ENCODE measurements at places on chromosomes 6 and 20. TPM values are rescaled to one million over a fixed set of nuclear protein-coding genes. Genes with fewer than 3 reads are reported as not detected.
A peak's percentile ranks its signal among the peaks of the same experiment; 100 is the strongest.

DNA sequence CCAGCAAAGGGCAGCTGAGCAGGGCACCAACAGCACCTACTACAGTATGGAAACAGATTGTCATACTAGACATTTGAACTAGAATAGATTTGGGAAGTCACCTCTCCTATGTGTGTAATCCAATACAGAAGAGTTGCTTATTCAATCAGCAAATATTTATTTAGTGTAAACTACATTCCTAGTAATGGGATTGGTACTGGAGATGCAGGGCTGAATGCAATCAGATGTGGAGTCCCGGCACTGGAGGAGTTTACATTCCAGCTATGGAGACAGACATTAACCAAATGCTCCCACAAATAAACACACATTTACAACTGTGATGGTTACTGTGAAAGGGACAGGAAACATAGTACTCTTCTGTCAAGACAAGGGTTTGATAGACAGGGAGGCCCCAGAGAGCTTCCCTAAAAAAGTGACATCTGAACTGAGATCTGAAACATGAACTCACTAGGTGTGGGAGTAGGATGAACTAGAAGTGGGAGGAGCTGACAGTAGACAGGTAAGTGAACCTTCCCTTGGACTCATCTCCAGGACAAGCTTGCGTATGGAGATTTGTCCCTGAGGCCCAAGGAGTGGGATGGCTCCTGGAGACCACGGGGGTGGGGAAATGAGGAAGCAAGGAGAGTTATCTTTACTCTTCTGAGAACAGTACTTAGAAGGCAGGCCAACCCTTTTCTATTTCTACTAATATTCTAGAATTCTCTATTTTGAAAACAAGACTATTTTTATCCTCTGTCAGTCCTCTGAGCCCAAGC, 420.5 kb downstream of the MAFB start:
- no peak for DNase-seq

DNA sequence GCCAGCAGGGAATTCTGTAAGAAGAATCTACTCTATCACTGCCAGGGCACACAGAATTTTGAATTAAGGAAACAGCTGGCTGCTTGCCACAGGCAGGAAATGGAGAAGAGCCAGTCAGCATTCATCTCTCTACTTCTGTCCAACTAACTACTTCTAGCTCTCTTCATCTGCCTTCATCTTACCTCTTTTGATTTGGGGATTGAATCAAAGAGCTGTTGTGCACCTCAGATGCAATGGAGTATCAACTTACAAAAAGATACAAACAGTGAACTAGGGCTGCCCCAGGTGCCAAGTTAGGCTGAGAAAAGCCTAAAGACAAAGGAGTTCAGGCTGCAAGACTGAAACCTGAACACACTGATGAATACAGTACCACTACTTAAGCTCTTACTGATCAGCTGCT, 82.0 kb downstream of the PTPRK start:
- DNase-seq, result no peak

GRCh38 chr6:51908243-51908642, 179.2 kb downstream of the PKHD1 start:
- no peak for DNase-seq

The ABHD16B gene
- not detected for total RNA-seq

DNA sequence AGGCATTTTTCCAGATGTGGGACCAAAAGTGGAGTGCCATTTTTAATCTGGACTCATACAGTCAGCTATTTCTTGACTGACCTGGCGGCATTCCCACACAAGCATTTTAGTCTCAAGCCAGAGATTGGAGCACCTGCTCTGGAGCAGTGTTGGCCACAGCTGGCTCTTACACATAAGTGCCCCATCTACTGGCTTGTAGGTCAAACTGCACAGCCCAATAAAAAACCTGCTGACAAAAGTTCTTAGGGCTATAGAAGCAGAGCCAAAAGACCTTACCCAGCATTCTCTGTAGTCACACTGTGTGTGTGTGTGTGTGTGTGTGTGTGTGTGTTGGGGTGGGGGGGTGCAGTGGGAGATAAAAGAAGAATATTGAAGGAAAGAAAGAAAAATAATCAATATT, 38.6 kb upstream of the SENP6 start:
- peak; percentile 7 for DNase-seq

The FRK gene
- 8.1 TPM for total RNA-seq

DNA sequence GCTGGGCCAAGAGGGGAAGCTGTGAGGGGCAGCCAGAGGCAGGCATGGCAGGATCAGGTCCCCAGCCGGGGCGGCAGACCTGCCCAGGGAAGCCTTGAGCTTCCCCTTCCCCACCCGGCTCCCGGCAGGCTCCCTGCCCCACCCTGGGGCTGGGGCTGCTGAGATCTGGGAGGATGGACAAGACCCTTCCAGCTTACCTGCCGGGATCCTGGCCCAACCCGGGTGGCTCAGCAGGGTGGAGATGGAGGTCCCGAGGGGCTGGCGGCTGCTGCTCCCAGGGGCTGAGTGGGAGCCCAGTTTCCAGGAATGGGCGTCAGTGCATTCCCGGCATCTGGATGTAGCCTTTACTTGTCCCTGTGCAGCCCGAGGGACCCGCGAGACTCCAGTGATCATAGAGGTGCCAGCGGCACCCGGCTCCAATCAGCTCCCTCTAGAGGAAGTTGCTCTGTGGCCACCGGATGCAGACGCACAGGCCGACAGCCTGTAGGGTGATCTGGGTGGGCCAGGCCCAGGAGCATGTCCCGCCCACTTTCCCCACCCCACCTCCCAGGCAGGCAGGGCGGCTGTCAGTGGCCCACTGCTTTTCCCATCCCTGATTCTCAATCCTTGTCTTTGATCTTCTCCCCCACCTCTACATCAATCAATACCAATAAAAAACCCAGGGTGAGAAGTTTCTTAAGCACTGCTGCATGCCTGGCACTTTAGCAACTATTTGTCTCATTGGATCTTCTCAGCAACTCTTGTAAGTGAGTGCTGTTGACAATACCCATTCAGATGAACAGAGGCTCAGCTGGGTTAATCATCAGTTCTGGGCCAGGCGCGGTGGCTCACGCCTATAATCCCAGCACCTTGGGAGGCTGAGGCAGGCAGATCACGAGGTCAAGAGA, at the start of gene BAK1:
Gene BAK1 (minus strand): TSS at position 449 of the 887 bp plus-strand sequence. CDS start 2,672 bp downstream, outside the sequence.
- no peak for DNase-seq

- DNase-seq, result no peak
Measured at GRCh38 chr6:131931063-131931750, 20.0 kb downstream of the CCN2 start.

GRCh38 chr6:22082218-22082617, 214.6 kb downstream of the PRL start:
- DNase-seq, result no peak

The CLIC1 gene
- 938 TPM for total RNA-seq

DNA sequence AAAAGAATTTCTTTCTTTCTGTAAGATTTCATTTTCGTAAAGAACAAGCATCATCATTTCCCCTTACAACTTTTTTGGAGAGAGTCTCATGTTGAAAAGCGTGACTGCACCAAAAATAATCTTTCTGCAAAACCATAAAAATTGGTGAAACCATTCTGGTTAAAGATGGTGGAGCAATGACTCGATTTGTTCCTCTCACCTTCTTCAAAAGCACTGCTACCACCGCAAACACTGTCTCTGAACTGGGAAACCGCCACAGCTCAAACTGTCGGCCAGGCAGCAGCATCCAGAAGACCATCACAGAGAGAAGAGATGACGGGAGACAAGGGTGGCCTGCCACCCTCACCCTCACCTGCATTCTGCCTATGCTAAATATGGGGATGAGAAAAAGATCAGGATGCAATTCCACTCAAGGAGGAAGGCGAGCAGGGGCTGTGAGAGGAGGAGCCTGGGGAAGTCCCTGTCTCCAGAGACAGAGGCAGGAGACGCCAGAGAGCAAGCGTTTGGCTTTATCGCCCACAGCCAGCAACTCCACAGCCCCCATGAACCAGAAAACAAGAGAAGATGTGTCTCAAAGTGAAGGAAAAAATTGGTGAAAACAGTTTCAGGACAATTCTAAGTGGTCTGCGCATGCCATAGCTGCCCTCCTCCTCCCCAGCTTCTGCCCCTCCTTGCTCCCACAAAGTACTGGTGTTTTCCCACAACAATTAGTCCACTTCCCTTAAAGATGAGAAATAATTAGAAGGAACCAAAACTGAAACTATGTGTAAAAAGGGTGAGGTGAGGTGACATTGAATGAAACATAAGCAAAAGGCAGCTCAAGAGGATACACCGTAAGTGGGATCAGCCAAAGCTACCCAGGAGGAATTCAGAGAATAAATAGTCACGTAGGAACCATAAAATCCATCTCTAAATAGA, 255.5 kb downstream of the KIF16B start:
- DNase-seq, result no peak

GRCh38 chr6:29491574-29491973, 3.8 kb upstream of the MAS1L start:
- DNase-seq, result no peak

DNA sequence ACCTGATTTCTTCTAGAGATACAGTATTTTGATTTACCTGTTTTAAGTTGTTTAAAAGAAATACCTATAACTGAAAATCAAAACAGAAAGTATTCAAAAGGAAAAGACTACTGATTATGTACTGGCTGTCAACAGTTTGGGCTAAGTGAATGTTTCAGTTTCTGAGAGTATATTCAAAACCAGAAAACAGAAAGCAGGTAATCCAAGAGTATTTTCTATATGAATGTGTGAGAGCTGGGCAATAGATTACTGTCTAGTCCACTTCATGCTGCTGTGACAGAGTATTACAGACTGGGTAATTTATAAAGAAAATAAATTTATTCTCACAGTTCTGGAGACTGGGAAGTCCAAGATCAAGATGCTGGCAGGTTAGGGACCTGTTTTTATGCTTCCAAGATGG, 261.0 kb downstream of the ARHGAP18 start:
- no peak for DNase-seq

DNA sequence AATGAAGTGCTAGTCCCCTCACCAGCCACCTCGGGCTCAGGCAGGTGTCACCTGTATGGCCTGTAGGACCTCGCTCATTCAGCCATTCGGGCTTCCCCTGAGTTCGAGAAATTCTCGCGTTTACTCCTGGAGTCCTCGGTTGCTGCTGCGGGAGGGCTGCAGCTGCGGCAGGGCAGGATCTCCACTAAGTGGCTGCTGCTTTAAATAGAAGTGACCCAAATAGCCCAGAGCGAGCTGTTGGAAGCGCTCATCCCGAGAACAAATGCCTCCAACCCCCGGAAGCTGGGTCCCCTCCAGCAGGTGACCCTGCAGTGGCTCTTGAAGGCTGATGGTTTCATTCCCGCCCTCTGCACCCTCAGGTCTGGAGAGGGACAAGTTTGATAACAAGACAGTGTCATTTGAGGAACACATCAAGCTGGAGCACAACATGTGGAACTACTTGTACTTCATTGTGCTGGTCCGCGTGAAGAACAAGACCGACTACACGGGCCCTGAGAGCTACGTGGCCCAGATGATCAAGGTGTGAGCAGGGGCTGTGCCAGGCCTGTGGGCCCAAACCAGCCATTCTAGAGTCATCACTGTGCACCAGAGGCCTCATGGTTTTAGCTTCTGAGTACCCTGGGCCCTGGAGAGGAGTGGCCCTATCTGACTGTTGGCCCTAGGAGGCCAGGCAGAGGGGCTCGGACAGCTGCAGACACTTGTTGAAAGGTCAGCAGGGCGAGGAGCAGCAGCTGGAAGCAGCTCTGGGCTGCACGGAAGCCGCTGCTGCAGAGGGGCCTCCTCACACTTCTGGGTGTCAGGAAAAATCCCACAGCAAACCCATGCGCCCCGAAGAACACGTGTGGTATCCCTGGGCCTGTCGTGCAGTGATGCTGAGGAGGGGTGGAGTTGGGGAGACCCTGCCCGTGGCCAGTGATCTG, 18.1 kb downstream of the UQCC2 start:
- DNase-seq, result no peak

- no peak for DNase-seq
Measured at GRCh38 chr20:56750430-56750829, 121.3 kb downstream of the TFAP2C start.

GRCh38 chr6:169937389-169938261, 186.2 kb downstream of the ERMARD start:
- DNase-seq, result no peak

DNA sequence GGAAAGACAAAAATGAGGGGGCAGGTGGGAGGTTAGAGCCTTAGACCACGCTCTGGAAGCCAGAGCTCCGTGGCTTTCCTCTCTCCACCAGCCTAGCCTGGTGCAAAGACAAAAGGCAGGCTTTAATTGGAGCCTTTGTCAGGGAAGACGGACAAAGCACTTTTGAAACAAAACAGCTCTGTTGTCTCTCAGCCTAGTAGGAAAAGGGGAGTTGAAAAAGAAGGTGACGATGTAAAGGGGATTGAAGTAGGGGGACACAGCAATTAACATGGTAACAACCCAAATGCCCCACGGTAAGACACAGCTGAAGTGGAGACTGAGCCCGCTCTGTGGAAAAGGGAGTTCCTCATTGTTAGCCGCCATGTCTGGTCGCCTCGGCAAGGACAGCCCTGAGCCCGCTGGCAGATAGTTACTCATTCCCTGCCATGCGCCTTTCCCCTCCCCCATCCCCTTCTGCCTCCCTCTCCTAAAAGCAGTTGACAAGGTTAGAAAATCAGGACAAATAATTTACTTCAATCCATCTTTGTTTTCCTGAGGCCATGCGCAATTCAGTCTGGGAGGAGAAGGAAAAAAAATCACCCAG, 93.0 kb downstream of the TCP11 start:
- DNase-seq, result no peak

The OR2J3 gene
- total RNA-seq, result not detected

GRCh38 chr20:11564491-11564890, 353.2 kb upstream of the BTBD3 start:
- no peak for DNase-seq

GRCh38 chr6:41374618-41375590, 39.5 kb downstream of the NCR2 start:
- no peak for DNase-seq

- no peak for DNase-seq
Measured at GRCh38 chr20:48608756-48609155, 219.0 kb downstream of the PREX1 start.

The SAMD10 gene
- total RNA-seq, result 9.5 TPM

DNA sequence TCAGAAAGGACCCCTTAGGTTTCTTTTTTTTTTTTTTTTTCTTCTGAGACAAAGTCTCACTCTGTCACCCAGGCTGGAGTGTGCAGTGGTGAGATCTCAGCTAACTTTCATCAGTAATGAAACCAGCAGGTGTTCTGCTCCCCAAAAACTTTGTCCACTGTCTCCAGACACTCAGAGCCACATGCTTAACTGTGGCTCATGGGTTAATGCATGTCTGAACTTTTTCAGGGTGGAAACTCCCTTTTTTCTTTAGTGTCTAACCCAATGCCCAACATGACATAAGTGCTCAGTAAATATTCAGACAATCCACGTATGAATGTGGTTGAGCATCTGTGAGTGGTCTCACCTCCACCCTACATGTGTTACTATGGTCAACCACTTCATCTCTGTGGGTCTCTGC, 45.4 kb downstream of the MYB start:
- DNase-seq, result no peak

The TGM3 gene
- total RNA-seq, result not detected

GRCh38 chr6:85068221-85068620, 303.8 kb upstream of the TBX18 start:
- no peak for DNase-seq

GRCh38 chr6:169785566-169785965, 34.1 kb downstream of the ERMARD start:
- no peak for DNase-seq

DNA sequence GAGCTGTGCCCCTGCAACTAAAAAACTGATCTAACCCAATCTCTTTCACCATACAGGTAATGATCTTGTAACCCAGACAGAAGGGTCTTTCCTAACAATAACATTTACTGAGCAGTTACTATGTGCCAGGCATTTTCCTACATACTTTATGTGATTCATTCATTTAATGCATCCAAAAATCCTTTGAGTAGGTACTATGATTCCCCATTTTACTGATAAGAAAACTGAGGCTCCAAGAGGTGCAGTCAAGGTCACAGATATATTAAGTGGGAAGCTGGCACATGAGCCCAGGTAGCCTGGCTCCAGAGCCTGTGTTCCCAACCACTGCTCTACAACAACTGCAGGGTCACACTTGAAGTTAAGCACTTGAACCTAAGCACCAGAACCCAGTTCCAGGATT, 87.6 kb downstream of the NCR2 start:
- no peak for DNase-seq

Measured in epithelial cell of proximal tubule (primary cell).